ENCODE measurements at places on chromosomes 13 and 19. TPM values are rescaled to one million over a fixed set of nuclear protein-coding genes. Genes with fewer than 3 reads are reported as not detected.

DNA sequence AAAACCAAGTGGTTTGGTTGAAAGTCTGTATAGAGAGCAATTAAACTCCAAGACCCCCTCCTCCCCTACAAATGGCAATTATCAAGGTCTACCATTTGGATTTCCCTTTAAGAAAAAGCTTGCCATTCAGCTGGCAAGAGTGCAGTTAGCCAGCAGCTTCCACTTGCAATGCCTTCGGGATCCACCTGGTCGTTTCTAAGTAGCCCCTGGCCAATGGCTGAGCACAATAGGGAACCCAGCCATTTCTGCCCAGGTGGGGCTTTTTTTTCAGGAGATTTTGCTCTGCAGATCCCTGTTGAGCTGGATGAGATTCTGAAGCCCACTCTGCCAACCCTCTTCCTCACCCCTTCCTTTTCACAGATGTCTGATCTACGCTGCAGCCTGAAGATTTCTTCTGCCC, 26.3 kb downstream of the TGDS start:
- no peak for DNase-seq

DCT gene
- total RNA-seq = not detected

ILF3 gene
- 99.9 TPM for total RNA-seq

DNA sequence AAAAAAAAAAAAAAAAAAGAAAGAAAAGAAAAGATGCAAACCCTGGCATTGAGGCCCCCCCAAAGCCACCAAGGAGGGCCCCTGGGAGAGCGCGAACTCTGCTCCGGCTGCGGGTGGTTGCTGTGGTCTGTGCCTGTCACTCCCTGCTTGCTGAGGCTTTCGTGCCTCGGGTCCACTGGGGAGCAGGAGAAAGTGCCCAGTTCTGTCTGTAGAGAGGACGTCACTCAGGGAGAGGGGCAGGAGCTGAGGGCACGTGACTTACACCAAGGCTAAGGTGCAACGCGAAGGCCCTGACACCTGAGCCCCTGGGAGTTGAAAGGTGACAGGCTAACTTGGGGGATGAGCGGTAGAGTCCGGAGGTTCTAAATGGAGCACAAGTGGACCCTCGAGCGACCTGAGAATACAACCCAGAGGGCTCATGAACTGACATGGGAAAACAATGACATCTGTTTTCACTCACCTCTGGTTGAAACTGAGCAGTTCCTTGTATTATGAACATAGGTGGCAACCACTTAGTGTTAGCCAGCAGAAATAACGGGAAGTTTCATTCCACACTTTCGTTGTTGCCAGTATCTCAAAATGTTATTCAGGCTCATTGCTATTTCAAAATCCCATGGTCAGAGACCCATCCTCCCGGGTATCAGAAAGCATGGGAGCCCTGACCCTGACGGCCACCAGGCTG, 69.2 kb upstream of the TM9SF2 start:
- DNase-seq = no peak

NFIX gene
- 4.9 TPM for total RNA-seq

GRCh38 chr13:51168623-51169022, 53.6 kb upstream of the FAM124A start:
- no peak for DNase-seq

SERTAD1 gene
- 13.2 TPM for total RNA-seq

DNA sequence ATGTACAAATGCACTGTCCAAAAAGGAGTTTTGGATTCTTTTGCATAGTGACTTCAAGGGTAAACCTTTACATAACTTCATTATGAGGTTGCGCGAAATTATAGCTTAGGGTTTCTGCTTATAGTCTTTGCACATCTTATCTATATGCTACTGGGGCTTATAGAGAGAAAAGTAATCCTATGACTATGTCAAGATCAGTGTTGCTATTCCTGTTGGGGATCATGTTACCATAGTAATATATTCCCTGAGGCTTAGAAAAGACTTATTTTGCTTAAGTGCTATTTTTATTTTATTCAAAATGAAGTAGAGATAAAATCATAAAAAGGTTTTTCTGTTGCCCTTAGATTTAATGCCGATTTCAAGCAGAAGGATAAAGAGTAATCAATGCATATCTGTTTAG, 14.7 kb upstream of the POSTN start:
- no peak for DNase-seq

DNA sequence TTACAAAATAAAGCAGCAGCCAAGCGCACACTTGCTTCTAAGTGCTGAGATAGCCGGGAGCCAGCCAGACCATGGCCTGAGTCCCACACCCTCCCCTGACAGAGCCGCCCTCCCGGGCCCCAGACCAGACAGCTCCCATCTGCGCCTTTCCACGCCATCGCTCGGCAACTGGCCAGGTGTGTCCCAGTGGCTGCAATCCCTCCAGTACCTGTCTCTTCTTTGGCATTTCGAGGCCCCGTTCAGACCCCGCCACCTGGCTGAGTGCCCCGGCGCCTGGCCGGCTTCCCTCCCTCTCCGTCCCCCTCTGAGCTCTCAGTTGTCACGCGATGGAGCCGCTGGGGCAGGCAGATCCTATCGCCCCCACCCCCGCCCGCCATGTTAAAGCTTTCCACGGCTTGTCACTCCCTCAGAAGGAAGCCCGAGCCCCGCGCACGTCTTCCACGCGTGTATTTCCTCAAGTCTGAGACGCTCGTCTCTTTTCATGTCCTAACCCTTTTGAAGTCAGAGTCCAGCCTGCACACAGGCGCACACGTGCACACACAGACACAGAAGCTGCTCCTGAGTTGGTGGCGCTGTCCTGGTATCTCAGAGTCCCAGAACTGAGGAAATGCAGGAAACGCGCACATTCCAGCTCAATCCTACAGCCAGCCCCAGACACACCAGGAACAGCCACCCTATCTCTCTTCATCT, 7.9 kb downstream of the MLLT1 start:
- no peak for DNase-seq

GRCh38 chr19:1067341-1067957, 482 bp downstream of the ARHGAP45 start:
- DNase-seq = no peak

DNA sequence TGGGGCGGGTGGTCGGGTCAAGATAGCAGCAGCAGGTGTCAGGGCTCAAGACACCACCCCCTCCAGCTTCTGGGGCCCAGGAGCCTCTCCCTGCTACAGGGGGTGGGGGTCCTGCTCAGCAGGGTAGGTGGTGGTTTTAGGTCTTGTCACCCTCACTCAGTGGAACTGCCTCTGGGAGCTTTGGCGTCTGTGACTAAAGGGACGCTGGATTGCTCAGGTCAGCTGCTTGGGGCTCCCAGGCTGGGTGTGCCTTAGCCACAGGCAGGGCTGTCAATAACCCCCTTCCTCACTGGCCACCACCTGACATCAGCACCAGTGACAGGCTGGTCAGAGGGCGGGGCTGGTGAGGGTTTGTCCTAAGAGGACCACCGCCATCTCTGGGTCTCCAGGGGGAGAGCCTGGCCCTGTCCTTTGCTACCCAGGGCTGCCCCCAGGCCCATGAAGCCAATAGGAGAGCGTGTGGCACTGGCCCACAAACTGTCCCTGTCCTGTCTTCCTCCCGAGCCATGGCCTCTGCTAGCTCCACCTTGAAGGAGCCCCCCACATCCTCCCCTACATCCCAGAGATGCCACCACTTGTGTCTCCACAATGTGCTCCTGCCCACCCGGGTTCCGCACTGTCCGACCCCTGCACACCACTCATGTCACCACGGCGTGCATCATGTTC, 36.4 kb downstream of the MAU2 start:
- DNase-seq = no peak

- DNase-seq = no peak
Measured at GRCh38 chr19:3698974-3699740, 1.1 kb downstream of the PIP5K1C start.

TMEM259 gene
- 260 TPM for total RNA-seq

GRCh38 chr19:10315335-10316214, at the start of gene FDX2:
TSS of gene FDX2 (minus strand) at chr19:10316015. CDS start at chr19:10315996, 19 bp downstream.
- no peak for DNase-seq

GRCh38 chr19:18291019-18291524, 9.7 kb upstream of the JUND start:
- no peak for DNase-seq
